Ecto neural progenitor cell (in vitro differentiated cells): ENCODE measurements at places on chromosomes 16 and 17.

- DNase-seq: no peak
Measured at GRCh38 chr16:87851141-87851587, 18.1 kb downstream of the SLC7A5 start.

DNA sequence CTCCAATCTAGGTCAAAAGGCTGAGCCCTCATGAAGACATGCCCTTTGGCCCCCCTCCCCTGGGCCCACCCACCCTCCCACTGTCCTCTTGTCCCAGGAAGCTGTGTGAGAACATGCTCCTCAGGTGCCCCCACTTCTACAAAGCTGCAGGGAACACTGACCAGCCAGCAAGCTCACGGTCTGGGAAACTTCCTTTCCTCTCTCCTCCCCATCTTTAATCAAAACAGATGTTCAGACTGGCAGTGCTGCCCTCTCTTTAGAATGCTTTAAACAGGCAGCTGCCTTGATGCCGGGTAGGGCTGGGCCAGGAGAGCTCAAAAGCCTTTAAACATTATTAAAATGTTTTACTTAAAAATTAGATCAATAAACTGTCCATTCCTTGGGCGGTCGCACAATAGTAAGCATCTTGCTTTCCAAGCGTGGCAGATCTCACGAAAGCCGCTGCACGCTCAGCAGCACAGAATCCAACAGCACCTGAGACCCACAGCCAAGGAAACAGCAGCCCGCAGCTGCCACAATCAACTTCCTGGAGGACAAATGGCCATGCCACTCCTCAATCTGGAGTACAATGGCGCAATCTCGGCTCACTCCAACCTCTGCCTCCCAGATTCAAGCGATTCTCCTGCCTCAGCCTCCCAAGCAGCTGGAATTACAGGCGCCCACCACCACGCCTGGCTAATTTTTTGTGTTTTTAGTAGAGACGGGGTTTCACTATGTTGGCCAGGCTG, 399.2 kb downstream of the SLC39A11 start:
- no peak for DNase-seq

- peak; percentile 77 for DNase-seq
Measured at GRCh38 chr17:67293251-67294203, 48.5 kb upstream of the HELZ start.

DNA sequence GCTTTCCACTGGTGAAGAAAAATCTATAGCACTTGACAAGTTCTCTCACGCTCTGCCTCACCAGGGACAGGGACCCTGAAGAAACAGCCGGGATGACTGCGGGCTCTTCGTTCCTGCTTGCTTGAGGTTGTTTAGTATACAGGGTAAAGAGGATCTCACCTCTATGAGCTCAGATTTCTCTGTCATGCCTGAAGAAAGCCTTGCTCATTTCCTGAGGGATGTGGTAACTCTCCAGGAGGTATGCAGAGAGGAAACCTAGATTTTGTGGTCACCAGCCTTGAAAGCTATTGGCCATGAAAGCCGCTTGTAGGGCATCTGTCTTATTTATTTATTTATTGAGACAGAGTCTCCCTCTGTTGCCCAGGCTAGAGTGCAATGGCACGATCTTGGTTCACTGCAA, 23.2 kb downstream of the USP43 start:
- DNase-seq: no peak

DNA sequence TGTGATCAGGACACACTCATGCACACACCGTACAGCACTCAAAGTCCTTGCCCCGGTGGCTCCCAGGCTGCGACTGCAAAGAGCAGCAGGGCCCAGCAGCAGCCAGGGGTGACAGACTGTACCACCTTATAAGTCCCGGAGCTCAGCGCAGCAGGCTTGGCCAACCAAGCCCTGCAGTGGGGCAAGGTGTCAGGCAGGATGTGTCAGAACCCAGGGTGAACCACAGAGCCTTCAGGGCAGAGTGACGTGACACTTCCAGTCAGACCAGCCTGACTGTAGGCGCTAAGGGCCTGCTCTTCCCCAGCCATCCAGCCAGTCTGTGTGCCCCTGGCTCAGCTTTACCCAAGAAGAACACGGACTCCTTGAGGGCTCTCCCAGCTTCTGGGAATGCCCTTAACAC, 204.1 kb downstream of the COPRS start:
- no peak for DNase-seq

DNA sequence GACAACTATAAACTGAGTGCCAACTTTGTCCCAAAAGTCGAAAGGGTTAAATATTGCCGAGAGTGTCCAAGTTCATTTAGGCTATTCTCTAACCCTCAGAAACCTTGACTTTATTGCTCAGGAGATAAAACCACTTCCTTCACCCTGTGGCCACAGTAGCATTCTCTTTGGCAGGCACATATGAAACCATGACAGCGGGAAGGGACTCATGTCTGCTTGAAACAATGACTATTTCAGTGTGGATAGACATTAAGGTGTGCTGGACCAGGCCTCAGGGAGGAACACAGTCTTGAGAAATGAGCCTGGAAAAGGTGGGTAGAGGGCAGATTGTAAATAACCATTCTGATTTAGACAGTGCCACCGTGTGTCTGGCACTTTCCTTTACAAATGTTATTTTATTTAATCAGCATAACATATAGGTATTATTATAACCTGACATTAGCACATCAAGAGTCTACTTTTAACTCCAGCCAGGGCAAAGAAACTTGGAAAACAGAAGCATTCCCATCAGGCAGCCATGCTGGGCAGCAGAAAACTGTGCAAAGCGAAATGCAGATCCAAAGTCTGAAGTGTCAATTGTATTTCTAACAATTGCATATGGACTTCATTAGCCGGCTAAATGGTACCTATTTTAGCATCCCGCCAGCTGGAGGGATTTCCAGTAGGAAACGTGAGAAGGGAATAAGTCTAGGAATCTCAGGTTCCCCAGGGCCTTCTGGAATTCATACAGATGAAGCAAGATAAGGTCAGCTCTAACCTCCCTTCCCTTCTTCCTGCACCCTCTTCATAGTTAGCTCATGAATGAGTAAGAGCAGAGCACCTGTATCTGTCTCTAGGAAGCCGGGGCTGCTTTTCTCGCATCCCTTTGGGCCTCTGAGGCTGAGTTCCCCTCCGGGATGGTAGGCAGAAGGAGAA, 212.8 kb upstream of the ELAC2 start:
- DNase-seq: no peak

DNA sequence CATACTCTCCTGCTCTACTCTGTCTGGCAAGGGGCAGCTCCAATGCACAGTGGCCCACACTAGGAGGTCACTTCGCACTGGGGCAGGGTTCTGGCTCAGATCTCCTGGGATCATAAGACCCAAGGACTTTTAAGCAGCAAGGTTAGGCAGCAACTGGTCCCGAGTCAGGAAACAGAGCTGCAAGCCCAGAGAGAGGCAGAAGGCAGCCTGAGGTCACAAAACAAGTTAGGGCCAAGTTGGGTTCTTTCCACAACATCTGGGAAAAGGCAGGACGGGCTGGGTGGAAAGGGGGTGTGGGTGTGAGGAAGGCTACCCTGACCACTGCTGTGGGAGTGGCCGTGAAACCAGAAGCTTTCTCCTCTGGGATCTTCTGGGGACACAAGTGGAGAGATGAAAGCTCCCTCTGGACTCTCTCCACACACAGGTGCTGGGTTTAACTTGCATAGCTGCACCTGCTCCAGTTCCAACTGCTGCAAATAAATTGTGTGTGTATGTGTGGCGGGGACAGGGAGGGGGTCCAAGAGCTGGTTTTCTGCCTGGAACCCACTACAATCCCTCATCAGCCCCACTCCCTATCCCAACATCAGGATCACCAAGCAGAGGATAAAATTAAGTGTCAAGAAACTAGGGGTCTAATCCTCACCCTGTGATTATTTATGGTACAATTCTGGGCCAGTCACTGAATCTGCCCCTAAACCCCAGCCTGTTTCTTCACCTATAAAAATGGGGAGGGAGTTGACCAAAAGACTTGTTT, 8.0 kb upstream of the TSPOAP1 start:
- DNase-seq: peak; percentile 48

- DNase-seq: no peak
Measured at GRCh38 chr17:34847938-34848337, 113.3 kb downstream of the CCT6B start.

- no peak for DNase-seq
Measured at GRCh38 chr17:41567317-41567716, 4.5 kb downstream of the KRT9 start.

DNA sequence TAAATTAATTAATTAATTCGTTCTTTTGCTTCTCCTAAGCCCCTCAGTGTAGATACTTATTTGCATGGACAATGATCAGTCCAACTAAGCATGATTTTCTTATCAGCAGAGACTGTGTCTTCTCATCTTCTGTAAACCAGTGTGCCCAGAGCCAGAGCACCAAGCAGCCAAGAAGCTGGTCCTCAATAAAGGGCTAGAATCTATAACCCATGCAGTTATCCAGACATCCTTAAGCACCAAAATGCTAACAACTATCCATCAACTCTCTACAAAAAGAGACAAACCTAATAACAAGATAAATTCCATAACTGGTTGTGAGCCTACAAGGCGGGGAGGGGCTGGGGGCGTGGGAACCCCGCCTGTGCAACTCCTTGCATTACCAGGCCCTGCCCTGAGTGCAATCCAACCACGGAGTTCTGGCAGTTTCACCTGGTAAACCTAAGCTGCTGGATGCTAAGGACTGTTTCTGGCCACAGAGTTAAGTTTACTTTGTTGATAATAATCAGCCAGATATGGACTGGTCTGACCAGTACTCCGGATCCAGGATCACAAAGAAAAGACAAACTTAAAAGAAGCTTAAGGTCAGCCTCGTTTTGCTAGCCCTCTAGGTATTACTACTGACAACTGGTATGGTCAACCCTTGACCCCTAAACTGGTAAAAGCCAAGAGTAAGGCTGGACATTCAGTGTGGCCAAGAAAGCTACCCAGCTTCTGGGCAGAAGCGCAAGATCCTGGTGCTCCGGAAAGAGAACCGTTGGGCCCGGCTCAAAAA, 51.5 kb downstream of the ZFHX3 start:
- no peak for DNase-seq

GRCh38 chr16:83054283-83054682, 427.5 kb downstream of the CDH13 start:
- DNase-seq: no peak

- no peak for DNase-seq
Measured at GRCh38 chr17:78939615-78940014, 14.4 kb upstream of the TIMP2 start.
